Activated T-helper 1 cell treated with Interleukin-2 at 50 U/mL for 16 hours (primary cell): ENCODE measurements at places on chromosomes 13 and 19.

DNA sequence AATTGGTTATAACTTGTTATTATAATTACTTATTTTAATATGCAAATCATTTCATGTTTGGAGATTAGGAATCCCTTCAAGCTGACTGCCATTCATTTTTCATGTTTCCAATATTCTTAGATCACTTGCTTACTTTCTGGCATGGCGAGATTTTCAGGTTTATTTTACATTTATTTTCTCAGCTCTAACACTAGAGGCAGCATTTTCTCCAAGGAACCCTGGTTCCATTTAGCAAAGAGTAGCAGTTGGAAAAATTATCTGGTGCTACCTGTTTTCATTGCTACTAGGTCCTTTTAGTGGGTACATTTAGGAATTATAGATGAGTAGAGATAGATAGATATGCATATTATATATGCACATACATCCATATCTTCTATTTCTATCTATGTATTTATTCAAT lies 90.9 kb upstream of the TRPC4 start:
- DNase-seq = no peak

DNA sequence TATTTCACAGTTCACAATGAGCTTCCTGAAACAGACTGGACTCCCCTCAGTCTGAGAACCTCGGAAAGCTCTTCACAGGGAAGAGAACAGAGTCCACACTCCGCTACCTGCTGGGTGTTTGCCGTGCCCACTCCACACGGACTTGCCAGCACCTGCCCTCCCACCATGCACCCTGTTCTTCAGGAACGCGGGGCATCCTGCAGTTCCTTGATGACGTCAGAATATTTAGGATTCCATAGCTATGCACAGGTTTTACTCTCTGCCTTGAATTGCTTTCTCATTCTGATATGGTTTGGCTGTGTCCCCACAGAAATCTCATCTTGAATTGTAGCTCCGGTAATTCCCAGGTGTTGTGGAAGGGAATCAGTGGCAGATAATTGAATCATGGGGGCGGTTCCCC lies 74.4 kb upstream of the FARP1 start:
- DNase-seq = no peak

- DNase-seq = no peak
Measured at GRCh38 chr13:79090552-79091124, 315.4 kb downstream of the RBM26 start.

DNA sequence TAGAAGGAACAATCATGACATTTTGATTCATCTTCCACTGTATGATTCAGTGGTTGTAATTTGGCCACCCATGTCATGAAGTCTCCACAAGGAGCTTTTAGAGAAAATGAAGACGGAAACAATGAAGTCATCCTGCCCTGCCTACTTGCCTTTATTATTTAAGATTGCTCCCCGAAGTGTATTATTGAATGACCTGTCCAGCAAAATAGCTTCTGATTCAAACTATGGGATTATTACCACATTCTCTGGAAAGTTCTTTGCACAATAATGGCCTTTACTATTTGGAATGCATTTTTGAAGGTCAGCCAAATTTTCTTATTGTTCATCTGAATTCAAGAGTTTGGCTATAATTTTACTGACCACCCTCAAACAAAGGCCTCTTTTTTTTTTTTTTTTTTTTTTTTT lies 77.8 kb upstream of the RFC3 start:
- DNase-seq = no peak

DNA sequence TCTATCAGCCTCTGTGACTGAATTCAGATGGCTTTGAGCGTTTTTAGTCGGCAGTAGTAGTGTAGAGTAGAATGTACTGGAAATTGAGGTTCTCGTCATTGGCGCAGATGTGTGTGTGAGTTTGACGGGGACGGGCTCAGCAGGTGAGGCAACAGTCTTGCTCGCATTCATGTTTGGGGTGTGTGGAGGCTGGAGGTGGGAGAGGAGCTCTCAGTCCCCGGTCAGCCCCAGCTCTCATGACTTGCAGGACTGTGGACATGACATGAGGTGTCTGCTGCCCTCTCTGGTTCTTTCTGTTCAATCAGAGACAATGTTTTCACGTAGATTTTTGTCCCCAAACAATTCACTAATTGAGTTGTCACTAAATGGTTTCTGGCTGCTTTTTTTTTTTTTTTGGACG lies 57.2 kb downstream of the ING1 start:
- DNase-seq = no peak

DNA sequence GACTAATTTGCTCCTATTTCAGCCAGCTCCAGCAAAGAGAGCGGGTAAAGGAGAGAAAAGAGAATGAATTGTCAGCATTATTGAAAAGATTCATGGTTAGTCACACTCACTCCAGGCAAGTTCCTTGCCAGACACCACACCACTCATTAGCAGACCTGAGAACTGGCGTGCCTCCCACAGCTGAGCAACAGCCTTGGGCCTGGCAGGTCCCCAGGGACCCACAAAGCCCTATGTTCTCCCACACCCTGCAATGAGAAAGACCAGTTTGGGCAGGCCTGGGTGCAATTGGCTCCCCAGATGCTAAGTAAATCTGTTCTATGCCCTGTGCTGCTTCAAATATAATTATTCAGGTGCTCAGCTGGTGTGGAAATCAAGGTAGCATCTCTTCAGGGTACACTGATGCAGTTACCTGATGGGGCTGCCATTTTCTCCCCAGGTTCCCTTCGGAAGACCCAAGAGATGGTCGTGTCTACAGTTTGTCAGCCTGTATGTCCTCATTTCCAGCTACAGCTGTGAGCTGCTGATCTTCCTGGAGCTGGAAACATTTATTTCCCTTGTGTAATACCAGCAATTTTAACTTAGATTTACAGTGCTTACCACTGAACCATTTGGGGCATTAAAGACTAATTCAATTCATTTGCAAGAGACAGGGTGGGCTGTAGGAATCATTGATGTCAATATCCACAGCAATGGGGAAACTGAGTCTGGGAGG lies 405.0 kb downstream of the COG6 start:
- no peak for DNase-seq

DNA sequence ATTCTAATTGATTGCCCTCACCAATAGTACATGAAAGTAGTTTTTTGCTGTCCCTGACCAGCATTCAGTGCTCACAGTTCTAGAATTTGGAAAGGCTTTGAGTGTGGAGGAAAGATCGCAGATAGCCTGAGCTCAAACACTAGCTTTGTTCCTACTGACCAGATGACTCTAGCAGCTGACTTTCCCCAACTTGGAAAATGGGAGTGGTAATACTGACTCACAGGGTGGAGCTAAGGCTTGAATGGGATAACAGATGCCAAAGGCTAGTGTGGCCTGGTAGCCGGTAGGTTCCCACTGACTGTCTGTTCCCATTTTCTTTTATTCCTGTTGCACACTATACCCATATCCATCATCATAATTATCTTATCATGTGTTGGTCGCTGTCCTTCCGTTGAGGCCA lies 3.7 kb downstream of the ZSCAN22 start:
- DNase-seq = no peak
